ENCODE measurements at places on chromosomes 5 and 9.
A peak's percentile ranks its signal among the peaks of the same experiment; 100 is the strongest.

- peak; percentile 25 for DNase-seq
These were observed 150.9 kb downstream of the ADGRV1 start for GRCh38 chr5:90709323-90710155.

DNA sequence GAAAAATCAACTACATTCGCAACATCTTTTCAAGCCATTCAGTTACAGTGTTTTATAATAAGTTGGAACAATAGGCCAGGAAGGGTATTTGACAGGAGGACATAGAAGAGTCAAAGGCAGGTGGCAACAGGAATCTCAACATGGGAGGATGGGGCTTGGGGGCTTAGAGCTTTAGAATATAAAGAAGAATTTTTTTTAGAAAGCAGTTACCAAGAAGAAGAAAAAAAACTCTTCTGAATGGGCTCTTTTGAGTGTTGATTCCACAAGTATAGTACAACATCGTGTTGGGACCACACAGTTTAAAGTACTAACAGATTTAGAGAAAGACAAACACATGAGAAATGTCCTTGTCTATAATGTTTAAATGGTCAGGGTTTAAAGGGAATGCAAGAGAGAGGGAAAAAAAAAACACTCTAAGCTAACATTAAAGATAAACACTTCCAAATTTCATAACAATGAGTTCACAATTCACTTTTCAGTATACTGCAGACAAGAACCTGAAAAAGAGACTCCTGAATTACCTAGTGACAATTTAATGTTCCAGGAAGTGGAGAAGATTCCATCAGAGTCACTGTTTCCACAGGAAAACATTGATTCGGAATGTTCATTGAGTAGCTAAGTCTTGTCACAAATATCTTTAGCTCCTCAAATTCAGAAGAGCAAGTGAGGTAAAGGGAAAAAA lies 282.3 kb downstream of the DEPDC1B start:
- no peak for DNase-seq

DNA sequence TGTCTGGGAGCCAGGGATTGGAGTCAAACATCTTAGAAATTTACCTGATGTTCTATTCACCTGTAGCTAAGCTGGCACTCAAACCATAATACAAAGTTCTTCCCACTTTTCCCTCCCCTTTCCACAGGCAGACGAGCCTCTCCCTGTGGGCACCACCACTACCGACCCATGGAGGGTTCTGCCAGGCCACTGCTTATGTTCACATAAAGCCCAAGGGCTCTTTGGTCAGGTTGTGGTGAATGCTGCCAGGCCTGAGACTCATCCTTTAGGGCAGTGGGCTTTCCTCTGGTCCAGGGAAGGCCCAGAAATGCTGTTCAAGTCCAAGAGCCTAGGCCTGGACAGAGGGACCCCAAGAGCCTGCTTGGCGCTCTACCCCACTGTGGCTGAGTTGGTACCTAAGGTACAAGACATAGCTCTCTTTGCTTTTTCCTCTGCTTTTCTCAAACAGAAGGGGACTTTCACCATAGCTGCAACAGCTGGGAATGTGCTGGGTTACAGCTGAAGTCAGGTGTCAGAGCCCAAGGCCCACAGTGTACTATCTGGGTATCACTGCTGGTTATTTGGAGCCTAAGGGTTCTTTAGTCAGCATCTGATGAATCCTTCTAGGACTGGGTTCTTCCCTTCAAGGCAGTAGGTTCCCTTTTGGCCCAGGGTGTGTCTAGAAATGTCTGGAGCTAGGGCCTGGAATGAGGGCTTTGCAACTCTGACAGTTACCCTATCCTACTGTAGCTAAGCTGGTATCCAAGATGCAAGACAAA lies 620.1 kb downstream of the TLE1 start:
- DNase-seq, result no peak

DNA sequence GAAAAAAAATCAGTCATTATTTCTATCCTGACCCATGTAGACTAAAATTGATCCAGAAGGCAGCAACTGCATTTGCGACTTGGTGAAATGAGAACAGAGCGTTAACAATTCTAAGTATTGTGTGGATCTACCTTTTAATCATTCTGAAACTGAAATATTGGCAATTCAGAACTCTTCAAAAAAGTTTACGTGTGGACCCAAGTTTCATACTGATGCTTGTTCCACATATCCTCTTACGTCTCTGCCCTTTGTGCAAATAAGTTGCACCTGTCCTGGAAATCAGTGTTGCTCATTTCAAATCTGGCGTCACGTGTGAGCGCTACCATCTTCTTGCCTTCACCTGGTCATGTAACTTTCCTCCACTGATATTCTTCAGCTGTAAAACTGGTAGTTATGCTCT lies 74.7 kb downstream of the NTRK2 start:
- DNase-seq, result no peak

GRCh38 chr5:161001604-161002003 lies 149.6 kb upstream of the ATP10B start:
- DNase-seq, result no peak

DNA sequence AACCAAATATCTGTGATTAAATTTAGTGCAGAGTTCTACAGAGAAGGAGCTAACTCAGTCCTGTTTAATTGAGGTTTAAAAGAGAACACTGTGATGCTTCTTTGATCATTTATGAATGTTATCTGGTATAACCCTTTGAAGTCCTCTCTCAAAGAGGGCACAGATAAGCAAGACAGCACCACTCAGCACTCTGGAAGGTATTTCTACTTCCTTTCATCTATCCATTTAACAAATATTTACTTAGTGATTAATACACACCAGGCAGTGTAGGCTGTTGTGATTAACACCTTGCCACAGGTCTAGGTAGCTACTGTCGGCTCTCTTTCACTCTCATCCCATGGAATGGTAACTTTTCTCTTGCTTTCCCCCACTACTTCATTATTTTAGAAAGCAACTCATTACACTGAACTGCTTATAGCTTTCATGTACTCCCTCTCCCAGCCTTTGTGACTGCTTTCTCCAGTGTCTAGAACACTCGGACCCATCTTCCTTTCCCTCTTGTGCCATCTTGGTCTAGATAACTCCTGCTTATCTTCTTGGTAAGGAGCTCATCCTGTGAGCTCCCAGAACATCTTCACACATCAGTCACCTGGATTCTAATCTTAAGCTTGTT lies 54.7 kb downstream of the GLDC start:
- DNase-seq, result no peak

GRCh38 chr9:132006677-132007370 lies 72.8 kb downstream of the MED27 start:
- no peak for DNase-seq

DNA sequence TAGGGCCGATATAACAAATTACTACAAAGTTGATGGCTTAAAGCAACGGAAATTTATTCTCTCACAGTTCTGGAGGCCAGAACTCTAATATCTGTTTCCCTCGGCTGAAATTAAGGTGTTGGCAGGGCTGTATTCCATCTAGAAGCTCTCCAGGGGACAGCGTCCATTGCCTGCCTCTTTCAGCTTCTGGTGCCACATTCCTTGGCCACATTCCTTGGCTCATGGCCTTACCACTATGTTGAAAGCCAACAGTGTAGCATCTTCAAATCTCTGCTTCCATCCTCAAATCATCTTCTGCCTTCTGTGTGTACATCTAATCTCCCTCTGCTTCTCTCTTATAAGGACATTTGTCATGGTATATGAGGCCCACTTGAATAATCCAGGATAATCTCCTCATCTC lies 17.2 kb downstream of the FGF10 start:
- DNase-seq, result no peak

GRCh38 chr5:120765189-120765588 lies 301.1 kb downstream of the PRR16 start:
- no peak for DNase-seq

DNA sequence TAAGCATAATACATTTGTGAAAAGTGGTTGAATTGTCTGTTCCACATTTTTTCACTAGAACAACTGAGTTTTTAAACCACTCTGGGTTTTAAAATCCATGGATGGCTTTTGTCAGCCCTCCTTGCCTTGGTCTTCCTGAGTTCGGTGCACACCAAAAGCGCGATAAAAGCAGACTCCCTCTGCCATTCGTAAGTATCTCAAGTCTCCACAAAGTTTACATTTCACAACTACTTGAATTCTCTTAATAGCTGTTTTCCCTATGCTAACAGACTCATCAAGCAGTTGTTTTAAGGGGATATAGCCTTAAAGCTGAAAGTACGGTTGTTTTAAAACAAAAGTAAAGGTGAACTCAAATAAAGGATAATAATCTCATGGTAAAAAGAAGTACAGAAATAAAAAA lies 52.9 kb downstream of the GLIS3 start:
- no peak for DNase-seq

GRCh38 chr5:95398989-95399388 lies 7.8 kb downstream of the FAM81B start:
- DNase-seq, result no peak

GRCh38 chr9:75851917-75852316 lies 38.6 kb upstream of the PCSK5 start:
- no peak for DNase-seq

- DNase-seq, result no peak
These were observed 193.9 kb downstream of the ICE1 start for GRCh38 chr5:5616247-5616895.

- DNase-seq, result no peak
These were observed 2.1 kb downstream of the CCDC192 start for GRCh38 chr5:127705120-127705892.

- DNase-seq, result no peak
These were observed at the start of gene C9orf153 for GRCh38 chr9:86259557-86259956. Gene C9orf153 (minus strand): TSS chr9:86259657. CDS start chr9:86229603, 30,054 bp downstream.

- DNase-seq, result no peak
These were observed 556.3 kb upstream of the RGMB start for GRCh38 chr5:98217138-98217537.

DNA sequence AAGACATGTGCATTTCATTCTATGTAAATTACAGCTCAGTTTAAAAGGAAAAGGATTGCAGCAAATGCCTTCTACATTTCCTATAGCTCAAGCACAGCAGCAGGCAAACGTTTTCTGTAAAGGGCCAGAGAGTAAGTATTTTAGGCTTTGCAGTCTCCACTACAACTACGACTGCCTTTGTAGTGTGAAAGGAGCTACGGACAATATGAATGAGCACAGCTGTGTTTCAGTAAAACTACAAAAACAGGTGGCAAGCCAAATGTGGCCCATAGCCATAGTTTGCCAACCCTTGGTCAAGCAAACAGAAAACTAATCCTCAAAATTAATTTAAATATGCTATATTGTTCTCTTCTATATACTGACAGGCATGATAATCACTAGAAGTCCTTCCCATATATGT lies 7.2 kb downstream of the PTBP3 start:
- DNase-seq, result no peak

- no peak for DNase-seq
These were observed 1012.8 kb downstream of the MAT2B start for GRCh38 chr5:164518067-164518740.

GRCh38 chr5:101473483-101473882 lies 570.4 kb upstream of the ST8SIA4 start:
- DNase-seq, result no peak

- DNase-seq, result no peak
These were observed 102.2 kb downstream of the TRIO start for GRCh38 chr5:14245132-14245925.

- no peak for DNase-seq
These were observed 155.1 kb upstream of the RAI14 start for GRCh38 chr5:34501016-34501415.

DNA sequence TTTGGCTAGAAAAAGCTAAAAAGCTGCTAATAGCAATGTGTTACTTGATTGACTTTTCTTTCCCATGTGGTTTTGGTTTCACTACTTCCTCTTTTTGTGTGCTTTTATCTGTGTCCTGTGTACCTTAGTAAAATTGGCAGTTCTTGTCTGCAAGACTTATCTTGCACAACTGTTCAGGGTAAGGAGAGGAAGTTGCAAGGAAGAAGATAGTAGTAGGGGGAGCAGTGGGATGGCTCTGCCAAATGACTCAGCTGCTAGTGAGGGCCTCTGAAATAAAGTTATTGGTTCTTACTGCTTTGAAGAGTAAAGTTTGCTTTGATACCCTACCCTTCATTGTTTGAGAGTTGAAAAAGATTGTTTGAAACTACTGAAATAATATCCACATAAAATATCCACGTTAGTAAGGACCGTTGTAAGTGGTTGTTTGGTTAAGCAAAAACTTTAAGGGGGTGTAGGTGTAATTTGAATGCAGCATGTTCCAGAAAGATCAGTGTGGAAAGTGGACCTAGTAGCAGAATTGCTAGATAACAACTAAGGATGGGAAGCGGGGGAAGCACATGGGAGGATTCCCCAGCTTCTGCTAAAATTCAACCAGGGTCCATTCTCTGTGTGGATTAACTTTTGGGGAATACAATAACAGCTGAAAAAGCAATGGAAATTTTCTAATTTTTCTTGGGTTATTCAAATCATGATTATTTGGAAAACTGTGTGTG lies 123.5 kb downstream of the SCAMP1 start:
- no peak for DNase-seq

- no peak for DNase-seq
These were observed 13.3 kb downstream of the FOXE1 start for GRCh38 chr9:97866300-97866699.

DNA sequence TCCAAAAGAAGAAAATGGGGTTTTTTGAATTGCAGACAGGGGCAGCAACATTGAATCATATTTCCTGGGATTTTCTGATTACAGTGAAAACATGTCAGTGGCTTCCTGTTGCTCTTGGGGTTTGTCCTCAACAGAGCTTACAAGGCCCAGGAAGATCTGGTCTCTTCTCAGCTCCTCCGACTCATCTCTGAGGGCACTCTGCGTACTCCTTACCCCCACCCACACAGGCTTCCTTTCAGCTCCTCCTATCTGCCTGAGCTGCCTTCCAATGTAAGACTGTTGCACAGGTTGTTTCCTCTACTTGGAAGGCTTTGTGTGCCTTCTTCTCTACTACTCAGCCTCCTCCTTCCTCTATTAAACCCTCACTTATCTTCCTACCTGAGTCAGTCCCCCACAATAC lies 245.1 kb upstream of the MEF2C start:
- DNase-seq, result no peak

DNA sequence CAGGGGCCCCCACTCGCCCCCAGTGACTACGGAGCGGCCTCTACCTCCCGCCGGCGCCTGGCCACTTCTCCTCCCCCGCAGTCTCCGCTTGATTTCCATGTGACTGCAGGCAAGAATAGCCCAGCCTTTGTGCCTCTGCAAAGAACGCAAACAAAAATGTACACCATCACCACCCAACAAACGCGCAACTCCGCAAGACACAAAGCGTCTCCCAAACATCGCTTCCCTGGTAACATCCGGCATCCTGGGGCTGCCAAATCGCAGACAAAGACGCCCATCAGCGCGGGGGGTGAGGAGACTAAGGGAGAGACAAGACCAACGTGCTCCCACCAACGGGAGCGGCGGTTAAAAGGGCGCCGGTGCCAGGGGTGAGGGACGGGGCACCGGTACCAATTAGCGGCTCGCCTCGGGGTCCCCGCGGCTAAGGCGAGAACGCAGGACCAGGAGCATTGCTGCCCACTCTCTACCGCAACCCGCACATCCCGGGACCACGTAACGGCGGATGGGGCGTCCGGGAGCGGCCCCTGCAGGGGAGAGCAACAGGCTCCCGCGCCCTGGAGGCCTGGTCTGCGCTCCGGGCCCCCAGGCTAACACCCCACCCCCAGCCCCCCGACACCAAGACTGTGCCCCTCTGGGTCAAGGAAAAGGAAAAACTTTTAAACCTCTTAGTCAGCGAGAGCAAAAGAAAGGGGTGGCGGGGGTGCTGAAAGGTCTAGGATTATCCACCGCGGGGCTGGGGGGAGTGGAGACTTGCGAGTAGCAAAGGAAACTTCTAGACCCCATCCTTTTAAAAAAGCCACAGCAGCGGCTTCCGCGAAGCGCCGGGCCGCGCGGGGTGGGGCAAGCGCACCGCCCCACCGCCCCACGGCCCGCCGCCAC lies 885 bp downstream of the MPDZ start:
- DNase-seq, result peak; percentile 54
